ENCODE measurements at places on chromosomes 16 and 17.

DNA sequence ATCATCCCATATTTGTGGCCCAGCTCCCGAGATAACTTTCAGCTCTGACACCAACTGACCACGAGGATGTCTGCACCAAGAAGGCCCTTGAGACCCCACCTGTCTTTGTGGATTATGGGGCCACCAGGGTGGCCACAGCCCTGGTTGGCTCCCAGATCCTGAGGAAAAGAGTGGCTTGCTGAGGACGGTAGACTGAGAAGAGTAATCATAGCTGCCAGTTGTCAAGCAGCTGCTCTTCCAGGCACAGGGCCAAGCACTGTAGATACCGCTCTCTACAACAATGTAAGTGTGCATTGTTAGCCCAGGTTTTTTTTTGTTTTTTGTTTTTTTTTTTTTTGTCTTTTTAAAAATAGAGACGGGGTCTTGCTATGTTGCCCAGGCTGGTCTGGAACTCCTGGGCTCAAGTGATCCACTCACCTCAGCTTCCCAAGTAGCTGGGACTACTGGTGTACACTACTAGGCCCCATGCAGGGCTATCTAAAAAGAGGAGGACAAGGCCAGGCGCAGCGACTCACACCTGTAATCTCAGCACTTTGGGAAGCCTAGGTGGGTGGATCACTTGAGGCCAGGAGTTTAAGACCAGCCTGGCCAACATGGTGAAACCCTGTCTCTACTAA is 9.6 kb downstream of the ZNF205 start:
- no peak for DNase-seq

- DNase-seq = no peak
Observed at GRCh38 chr16:71687861-71688260, 36.6 kb downstream of the PHLPP2 start.

GRCh38 chr17:66240630-66241029 is 11.4 kb upstream of the APOH start:
- DNase-seq = no peak

GRCh38 chr16:60304066-60304465 is 1570.0 kb upstream of the GOT2 start:
- DNase-seq = no peak

DNA sequence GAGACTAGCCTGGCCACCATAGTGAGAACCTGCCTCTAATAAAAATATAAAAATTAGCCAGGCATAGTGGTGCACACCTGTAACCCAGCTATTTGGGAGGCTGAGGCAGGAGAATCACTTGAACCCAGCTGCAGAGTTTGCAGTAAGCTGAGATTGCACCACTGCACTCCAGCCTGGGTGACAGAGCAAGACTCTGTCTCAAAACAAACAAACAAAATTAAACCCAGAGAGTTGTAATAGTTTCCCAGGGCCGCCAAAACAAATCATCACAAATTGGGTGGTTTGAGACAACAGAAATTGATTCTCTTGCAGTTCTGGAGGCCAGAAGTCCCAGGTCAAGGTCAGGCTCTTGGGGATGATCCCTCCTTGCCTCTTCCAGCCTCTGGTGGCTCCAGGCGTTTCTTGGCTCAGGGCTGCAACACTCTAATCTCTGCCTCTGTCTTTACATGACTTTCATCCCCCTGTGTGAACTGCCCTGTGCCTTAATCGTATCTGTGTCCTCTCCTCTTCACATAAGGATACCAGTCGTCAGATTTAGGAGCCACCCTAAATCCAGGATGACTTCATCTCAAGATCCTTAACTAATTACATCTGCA is 100.3 kb upstream of the NOL11 start:
- DNase-seq = no peak

- peak; percentile 48 for DNase-seq
Observed at GRCh38 chr17:29176558-29177351, 3.4 kb downstream of the MYO18A start.

- no peak for DNase-seq
Observed at GRCh38 chr17:74452841-74453661, 13.4 kb upstream of the CD300A start.

DNA sequence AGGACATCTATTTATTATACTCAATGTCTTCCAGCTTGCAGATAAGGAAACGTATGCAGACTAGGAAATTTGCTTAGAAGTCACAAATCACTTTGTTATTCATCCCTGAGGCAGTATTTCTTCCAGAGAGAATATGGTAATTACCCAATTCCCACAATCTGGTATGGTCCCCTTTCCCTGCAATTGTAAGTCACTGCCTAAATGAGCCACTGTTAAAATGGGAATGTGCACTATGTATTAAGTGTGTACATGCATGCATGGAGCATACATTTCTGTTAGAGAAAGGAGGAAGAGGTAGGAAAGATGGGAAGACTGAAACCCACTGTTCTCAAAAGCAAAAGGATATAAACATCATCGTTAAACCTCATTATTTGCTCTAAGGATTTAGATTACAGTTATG is 10.0 kb downstream of the NUFIP2 start:
- no peak for DNase-seq
